ENCODE measurements at places on chromosomes 12 and 14.
A peak's percentile ranks its signal among the peaks of the same experiment; 100 is the strongest.

DNA sequence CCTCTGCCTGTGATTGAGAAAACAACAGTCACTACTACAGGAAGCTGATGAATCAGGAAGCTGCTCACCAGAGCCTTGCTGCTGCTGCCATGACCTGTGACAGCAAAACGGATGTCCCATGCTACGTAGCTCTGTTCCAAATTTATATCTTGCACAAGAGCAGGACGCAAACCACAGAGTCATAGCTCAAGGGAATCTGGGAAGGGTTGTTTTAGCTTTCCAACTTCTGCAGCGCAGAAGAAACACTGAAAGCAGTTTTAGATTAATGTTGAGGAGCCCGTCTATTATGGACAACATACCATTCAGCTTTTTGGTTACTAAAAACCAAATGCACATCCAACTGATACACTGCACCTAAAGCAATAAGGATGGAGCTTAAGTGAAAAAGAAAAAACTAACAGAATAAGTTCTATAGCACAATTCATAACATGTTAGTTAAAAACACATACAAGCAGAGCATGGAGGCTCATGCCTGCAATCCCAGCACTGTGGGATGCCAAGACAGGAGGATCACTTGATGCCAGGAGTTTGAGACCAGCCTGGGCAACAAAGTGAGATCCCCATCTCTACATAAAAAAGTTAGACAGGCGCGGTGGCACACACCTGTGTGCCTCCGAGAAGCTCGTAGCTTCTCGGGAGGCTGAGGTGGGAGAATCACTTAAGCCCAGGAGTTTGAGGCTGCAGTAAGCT lies 1.7 kb upstream of the ANKRD33 start:
- peak; percentile 94 for DNase-seq

- DNase-seq: peak; percentile 53
These were observed 203.3 kb upstream of the CRY1 start for GRCh38 chr12:107296681-107297089.

DNA sequence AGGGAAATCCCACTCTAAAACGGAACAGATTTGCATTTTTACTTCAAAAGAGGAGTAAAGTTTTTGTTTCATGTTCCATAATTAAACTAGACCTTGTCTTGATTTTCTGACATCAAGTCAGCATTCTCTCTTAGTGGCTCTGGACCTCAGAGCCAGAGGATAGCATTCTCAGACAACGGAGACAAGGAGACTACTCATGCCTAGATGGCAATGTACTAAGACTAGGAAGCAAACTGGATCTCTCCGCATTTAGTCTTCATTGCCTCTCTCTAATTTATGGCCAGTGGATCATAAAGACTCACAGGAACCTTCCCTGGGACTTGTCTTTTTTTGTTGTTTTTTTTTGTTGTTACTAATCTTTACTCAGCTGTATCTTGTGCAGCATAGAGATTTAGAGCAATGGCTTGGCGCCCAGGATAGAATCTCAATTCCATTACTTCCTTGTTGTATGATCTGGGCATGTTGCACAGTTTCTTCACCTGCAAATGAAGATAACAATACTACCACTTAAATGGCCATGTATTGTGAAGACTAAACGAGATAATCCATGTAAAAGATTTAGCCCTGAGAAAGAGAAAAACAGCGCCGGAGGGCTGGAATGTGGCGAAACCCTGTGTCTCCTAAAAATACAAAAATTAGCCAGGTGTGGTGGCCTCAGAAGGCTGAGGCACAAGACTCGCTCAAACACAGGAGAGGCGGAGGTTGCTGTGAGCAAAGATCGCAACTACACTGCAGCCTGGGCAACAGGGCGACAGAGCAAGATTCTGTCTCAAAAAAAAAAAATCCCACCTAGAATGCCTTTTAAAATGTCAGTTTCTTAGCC lies 4.0 kb upstream of the GEMIN2 start:
- no peak for DNase-seq

DNA sequence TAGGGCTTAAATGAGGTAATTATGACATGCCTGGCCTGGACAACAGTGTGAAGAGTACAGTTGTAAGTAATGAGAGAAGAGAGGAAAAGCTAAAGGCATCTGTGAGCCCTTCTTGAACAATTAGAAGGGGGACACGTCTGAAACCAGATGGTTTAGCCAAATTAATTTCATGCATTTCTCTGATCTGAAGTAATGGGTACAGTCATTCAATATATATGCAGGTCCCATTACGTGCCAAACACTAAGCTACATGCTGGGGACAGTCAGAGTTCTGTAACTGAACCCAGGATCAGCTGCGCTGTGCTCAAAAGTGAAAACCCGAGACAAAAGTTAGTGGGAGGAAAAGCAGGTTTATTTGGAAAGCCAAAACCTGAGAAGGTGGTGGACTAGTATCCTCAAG lies 207.2 kb upstream of the TMTC1 start:
- DNase-seq: no peak

DNA sequence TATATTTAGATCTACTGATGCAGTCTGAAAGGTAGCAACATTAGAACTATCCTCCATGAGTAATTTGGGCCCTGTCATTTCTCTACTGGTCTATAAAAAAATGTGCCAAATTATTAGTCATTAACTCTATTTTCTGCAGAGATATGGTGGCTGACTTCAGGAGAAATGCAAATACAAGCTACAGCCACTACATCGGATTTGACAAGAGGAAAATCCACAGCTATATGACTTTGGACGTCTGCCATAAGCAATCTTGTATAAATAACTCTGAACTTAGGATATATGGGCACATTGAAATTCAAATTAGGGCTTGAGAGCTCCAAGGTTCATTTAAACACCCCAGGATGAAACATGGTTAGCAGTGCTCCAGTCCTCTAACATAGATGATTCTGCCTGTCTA lies 983.0 kb upstream of the LRFN5 start:
- no peak for DNase-seq

DNA sequence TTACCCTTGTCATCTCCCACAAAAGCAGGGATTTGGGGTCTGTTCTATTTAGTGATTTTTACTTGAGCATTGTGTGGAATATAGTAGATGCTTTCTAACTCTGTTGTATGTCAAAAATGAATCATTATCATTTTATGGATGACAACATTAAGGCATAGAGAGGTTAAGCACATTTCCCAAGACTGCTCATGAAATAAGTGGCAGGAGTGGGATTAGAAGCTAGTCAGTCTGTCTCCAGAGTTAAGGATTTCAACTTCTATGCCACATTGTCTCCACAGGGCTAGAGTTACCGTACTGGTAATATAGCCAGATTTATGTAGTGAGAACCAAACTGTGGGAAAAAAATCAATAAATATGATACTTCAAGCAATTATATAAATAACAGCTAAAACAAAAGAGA lies 170.6 kb upstream of the DCN start:
- DNase-seq: no peak

GRCh38 chr14:60227291-60227690 lies 21.7 kb upstream of the PPM1A start:
- DNase-seq: no peak

DNA sequence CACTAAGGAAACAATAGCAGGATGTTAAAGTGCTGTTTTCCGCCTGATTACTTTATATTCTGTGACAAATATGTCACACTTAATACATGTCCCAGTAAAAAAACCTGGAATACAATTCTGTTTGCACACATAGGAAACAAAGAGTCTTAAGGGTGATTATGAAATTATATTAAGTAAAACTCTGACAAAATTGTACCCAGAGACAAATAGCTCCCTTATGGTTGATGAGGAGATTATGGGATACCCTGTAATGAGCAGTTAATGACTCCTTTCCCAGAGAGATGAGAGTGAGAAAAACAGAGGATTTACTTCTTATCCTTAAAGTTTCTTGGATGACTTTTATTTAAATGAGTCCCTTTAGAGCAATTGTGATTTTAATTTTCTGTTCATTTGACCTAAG lies 370.6 kb downstream of the PDZRN4 start:
- DNase-seq: no peak

GRCh38 chr14:79167957-79168356 lies 997.8 kb downstream of the NRXN3 start:
- DNase-seq: peak; percentile 1
